Activated CD8-positive, alpha-beta memory T cell treated with anti-CD3 and anti-CD28 coated beads, Interleukin-2, amount 50 U/mL, for 4 hours (primary cell): ENCODE measurements at places on chromosomes 1 and 21.

- DNase-seq = no peak
These were observed 44.8 kb downstream of the SNX7 start for GRCh38 chr1:98706173-98706843.

- no peak for DNase-seq
These were observed 70.0 kb downstream of the HMCN1 start for GRCh38 chr1:185804206-185804605.

GRCh38 chr1:36675931-36676562, 193.3 kb upstream of the CSF3R start:
- no peak for DNase-seq

DNA sequence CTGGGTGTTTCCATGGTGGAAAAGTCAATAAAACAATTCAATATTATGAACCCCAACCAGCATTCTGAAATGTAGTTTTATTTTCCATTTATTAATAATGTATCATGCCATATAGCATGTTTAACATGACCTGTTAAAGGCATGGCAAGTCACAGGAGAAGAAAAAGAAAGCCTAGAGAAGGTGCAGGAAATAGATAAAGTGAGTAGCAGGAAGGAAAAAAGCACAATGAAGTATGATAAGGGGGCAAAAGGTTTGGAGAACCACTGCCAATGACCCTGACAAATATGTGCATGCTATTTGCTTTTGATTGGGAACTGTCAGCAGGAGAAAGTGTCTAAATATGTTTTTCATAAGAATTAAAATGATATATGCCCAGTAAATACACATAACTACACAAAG, 85.6 kb downstream of the HMCN1 start:
- no peak for DNase-seq

GRCh38 chr1:9590201-9590600, 1.5 kb downstream of the TMEM201 start:
- no peak for DNase-seq

DNA sequence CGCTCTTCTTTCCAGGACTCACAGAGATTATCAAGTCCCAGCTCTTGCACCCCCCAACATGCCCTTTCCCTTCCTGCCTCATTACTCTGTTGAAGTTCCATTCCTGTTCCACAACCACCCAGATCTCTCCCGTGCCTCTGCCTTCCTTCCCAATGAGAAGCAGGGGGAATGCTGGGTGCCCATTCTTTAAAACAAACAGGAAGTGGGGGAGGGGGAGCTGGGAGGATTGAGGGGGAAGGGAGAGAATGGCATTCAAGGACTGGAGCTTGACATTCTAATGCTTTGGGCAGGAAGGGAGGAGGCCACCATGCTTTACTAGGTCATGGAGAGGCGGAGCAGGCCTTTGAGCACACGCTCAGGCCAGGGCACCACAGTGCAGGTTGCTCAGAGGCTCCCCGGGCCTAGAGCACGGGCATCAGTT, 150.3 kb upstream of the IRF2BP2 start:
- no peak for DNase-seq

- DNase-seq = no peak
These were observed 49.9 kb downstream of the CBS start for GRCh38 chr21:43025636-43026180.

GRCh38 chr1:162138112-162138511, 68.6 kb downstream of the NOS1AP start:
- no peak for DNase-seq

DNA sequence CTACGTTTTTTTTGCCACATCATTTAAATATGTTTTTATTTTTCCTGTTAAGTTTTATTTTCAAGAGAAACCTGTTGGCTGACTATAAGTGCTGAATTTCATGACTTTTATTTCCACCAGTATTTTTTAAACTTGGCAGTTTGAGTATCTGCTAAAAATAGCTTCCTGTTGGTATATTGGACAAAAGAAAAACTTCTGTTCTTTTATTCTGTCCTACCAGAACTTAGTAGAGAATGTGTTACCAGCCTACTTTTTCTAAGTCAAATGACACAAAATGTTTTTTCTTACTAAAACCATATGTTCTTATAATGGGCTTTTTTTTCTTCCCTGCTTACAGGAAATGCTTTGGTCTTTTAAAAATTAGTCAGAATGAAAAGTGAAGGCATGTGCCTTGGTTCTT, 7.6 kb downstream of the DR1 start:
- no peak for DNase-seq

DNA sequence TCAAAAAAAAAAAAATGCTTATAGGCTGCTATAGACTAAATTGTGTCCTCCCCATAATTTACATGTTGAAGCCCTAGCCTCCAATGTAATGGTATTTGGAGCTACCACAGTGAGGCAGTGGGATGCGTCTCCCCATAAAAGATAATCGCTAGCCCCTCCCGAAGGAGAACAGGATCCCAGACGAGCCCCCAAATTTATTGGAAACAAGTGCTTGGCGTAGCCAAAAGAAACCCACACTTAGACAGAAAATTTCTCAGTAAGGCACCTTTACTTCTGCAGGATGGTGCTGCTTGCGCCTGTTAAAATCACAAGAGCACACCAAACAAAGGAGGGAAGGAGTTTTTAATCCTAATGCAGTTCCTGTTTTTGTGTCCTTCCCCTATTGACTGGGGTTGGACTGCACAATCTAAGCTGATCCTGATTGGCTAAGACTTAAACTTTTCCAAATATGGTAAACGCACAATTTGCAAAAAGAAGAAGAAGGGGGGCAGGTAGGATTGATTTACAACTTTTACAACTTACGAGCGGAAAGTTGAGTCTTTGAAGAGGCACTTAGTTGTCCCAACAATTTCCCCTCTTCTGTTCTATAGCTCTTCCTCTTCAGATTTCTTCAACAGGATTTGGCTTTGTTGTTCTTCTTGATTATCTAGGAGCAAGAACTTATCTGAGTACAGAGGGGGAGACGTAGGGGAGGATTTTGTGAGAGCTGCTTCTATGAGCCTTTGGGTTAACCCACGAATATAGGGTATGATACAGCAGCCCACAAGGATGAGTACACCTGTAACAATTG, 3.0 kb upstream of the IPP start:
- DNase-seq = no peak

GRCh38 chr21:45386728-45387371, 18.1 kb upstream of the COL18A1 start:
- no peak for DNase-seq

DNA sequence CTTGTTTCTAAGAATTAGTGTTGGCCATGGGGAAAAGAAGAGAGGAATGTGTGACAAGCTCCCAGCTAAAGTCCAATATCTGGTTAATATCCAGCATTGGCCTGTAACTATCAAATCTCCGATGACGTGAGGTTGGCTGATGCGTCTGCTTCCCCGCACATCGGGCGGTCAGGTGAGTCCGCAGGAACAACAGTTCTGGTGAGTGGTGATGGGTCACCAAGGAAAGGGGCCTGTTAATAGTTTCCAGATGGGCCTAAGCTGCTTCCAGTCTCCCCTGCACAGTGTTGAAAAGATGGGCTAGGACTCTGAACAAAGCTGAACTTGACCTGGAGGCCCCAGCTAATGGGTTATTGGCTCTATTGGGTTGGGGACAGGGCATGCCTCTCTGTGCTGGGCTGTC, 193.1 kb upstream of the EDN2 start:
- no peak for DNase-seq

- no peak for DNase-seq
These were observed 10.7 kb downstream of the AKIRIN1 start for GRCh38 chr1:39001516-39002421.

- DNase-seq = no peak
These were observed 6.3 kb downstream of the VANGL1 start for GRCh38 chr1:115647919-115648650.

DNA sequence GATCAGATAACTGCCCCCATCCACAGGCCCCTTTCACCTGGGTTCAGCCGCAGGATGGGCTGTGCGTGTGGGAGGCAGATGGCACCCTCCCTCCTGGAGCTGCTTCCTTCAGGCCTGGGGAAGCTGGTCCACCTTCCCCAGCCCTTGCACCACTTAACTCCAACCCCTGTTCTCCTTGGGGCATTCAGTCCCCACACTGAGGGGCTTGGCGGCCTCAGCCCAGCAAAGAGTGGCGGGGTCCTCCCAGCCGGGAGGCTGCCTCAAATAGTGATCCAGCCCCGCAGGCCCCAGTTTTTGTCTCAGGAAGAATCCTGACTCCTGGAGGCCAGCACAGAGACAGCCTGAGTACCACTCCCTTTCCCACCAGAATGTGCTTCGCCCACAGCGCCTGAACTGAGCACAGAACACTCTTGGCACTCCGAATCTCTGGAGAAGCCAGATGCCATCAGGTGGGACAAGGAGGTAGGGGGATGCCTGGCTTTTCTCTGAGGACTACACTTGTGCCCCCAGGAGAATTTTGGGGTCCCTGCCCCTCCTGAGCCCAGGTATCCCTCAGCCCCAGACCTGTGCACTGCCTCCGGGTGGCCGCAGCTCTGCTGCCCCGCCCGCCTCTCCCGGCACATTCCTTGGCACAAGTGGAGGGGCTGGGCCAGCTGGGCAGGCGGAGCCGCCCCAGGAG, 936 bp downstream of the PAQR6 start:
- DNase-seq = no peak

GRCh38 chr1:167706931-167707877, 14.6 kb upstream of the MPZL1 start:
- no peak for DNase-seq

- DNase-seq = no peak
These were observed 236.9 kb upstream of the NRIP1 start for GRCh38 chr21:15301736-15302135.

GRCh38 chr1:10106756-10107475, 74.2 kb downstream of the UBE4B start:
- no peak for DNase-seq

DNA sequence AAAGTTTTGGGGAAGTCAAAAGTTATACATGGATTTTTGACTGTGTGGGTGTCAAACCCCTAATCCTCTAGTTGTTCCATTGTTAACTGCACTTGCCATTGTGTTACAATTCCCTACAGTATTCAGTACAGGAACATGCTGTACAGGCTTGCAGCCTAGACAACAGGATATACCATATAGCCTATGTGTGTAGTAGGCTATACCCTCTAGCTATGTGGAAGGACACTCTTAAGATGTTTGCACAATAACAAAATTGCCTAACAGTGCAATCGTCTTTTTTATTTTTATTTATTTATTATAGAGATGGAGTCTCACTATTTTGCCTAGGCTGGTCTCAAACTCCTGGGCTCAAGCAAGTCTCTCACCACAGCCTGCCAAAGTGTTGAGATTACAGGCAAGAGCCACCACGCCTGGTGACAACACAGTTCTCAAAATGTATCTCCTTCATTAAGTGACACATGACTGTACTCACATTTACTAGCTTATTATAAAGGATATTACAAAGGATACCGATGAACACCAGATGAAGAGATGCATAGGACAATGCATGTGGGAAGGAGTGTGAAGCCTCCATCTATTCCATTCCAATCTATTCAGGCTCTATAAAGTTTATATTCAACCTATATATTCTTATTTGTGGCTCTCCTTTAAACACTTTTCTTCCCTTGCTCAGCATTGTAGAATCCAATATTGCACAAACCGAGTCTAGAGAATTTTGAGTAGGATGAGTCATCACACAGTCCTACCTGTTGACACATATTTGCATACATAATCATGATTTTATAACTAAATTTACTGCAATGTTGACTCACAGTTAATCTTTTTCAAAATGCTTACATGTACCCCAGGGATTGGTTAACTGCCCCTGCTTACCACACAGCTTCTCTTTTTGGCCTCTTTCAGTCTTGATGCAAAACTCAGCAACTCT, 28.4 kb upstream of the CEP350 start:
- no peak for DNase-seq

DNA sequence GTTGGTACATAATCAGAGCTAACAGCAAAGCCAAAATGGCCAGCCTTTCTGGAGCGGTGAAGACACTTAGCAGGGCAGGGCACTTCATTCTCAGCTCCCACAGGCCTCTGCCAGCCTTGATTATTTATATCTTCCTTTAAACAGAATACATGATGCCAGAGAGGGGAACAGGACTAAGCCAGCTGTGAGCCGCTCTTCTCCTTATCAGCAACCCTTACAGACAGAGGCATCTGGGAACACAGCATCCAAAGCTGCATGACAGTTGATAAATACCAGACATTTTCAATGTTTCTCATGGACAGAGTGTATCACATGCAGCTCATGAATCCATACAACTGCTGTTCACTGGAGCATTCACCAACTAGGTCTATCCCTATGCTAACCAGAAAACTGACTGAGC, 29.1 kb downstream of the DNAJC11 start:
- no peak for DNase-seq

DNA sequence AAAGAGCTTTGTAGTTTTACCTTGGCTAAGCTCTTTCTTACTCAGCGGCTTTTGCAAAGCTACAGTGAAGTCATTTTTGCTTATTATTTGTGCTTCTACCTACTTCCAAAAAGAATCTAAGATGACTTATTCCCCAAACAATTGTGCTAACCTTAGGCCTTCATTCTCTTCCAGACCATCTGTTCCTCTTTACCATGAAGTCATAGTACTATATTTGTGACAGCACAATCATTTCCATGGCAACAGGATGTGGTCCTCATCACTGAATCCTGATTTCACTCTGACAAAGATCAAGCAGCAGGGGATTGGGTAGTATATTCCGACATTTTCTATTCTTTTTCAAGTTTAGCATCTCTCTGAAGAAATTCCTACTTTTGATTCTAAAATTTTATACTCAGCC, 24.8 kb upstream of the NMNAT2 start:
- no peak for DNase-seq
